Stimulated activated CD8-positive, alpha-beta memory T cell treated with anti-CD3 and anti-CD28 coated beads, Interleukin-7, amount 100 ng/mL, for 24 hours (primary cell): ENCODE measurements at places on chromosomes 7 and 10.

DNA sequence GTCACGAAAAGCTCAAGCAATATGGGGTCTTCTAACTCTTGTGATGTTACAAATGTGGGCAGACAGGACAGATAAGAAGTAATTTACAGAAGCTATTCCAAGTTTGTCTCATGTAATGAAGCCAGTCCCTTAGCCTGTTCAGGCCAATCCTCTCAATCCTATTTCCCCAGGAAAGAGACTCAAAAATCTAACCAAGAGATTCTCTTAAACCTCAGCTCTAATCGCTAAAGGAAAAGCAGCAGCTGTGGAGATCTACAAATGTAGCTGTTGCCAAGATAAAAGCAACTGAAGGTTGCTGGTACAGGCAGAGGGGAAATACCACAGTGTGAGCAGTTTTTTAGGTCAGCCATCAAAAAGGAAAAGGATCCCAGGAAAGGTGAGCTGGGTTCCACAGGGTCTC, 39.3 kb downstream of the ANK3 start:
- no peak for DNase-seq

GRCh38 chr7:69610374-69611084, 12.3 kb downstream of the AUTS2 start:
- no peak for DNase-seq

GRCh38 chr7:3197567-3198213, 103.4 kb upstream of the SDK1 start:
- DNase-seq: no peak

GRCh38 chr10:124159153-124159552, 65.8 kb upstream of the CHST15 start:
- DNase-seq: no peak

- DNase-seq: no peak
Observed at GRCh38 chr7:295155-296154, 5.5 kb downstream of the FOXL3 start.

DNA sequence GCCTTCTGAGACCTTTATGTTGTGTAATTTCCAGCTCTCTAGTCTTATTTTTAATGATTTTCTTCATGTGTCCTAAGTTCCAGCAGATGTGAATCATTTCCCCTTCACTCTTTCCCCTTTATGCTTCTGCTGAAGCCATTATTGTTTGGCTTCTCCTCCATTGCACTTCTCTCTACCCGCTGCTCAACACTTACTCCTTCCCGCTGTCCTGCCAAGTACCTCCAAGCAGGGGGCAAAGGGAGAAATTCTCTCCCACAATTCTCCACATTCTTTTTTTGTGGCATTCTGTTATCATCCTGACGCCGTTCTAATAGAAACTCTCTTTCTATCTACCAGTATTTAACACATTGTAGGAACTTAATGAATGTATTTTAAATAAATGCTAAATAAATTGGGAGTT, 388.9 kb upstream of the TPK1 start:
- no peak for DNase-seq

GRCh38 chr10:110861930-110862649, 9.6 kb upstream of the PDCD4 start:
- no peak for DNase-seq

- DNase-seq: no peak
Observed at GRCh38 chr10:116476461-116476860, 48.8 kb downstream of the PNLIPRP3 start.

GRCh38 chr7:157981778-157982177, 605.8 kb downstream of the PTPRN2 start:
- no peak for DNase-seq

DNA sequence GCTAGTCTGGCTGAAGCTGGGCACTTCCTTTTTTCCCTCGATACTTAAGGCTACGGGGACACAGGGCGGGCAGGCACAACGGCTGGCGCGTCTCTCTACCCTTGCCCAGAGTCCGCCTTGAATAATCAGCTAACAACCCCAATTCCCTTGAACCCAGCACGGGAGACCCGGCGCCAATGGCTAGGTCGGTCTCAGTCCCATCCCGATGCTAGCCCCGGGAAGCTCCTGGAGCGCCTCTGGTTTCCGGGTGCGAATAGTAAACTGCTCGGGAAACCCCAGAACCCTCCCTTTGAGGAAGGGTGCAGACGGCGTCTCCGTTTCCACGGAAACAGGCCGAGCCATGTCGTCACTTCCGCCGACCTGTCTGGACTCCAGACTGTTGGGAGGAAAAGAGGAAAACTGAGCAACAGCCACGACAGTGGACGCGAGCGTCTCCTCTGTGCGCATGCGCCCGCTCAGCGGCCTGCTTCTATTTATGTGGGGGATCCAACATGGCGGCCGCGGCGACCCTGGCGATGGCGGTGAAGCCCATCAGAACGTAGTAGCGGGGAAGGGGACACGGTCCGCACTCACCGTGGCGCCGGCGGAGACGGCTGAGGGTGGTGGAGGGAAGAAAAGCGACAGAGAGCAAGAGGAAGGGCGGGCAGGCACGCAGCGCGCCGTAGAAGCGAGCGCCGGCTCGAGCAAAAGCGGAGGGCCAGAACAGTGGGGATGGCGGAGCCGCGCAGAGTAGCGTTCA, at the start of gene UBN2:
TSS of gene UBN2 (plus strand) at position 464 of the 739 bp plus-strand sequence. CDS start at position 712, 248 bp downstream.
- peak; percentile 87 for DNase-seq
